Testis (tissue), 5 donors: ENCODE measurements at places on chromosomes 5 and 9. TPM values are rescaled to one million over a fixed set of nuclear protein-coding genes. Genes with fewer than 3 reads are reported as not detected.

GRCh38 chr9:76733096-76733495, 31.1 kb upstream of the PCA3 start:
- H3K4me1 ChIP-seq = no peaks in the 10 kb centered on the region
- no peak for DNase-seq
- no peak overlapping the region for H3K27ac ChIP-seq
- H3K36me3 ChIP-seq = no peaks in the 10 kb centered on the region
- H3K27me3 ChIP-seq = no peaks in the 10 kb centered on the region

- no peaks in the 10 kb centered on the region for H3K36me3 ChIP-seq
- no peak for DNase-seq
- no peaks in the 10 kb centered on the region for H3K4me1 ChIP-seq
- no peaks in the 10 kb centered on the region for H3K27me3 ChIP-seq
- no peak overlapping the region for H3K4me3 ChIP-seq
- no peak overlapping the region for H3K27ac ChIP-seq
Measured at GRCh38 chr5:8396756-8397155, 527.8 kb downstream of the MTRR start.

ADAMTSL1 gene
- 6.7 TPM for total RNA-seq

OBP2B gene
- total RNA-seq = 34.0 TPM

DNA sequence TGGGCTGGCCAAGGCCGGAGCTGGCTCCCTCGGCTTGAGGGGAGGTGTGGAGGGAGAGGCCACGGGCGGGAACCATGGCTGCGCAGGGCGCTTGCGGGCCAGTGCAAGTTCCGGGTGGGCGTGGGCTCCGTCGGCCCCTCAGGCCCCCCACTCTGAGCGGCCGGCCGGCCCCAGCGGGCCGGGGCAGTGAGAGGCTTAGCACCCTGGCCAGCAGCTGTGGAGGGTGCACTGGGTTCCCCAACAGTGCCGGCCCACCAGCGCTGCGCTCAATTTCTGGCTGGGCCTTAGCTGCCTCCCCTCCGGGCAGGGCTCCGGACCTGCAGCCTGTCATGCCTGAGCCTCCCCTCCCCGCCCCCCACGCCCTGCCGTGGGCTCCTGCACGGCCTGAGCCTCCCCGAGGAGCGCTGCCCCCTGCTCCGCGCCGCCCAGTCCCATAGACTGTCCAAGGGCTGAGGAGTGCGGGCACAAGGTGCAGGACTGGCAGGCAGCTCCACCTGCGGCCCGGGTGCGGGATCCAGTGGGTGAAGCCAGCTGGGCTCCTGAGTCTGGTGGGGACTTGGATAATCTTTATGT, 184.2 kb downstream of the ATPSCKMT start:
- H3K36me3 ChIP-seq = no peaks in the 10 kb centered on the region
- peak overlapping the region; percentile 12 for H3K4me3 ChIP-seq
- no peaks in the 10 kb centered on the region for H3K4me1 ChIP-seq

- H3K27me3 ChIP-seq = no peaks in the 10 kb centered on the region
- no peak overlapping the region for H3K27ac ChIP-seq
- H3K36me3 ChIP-seq = no peaks in the 10 kb centered on the region
- no peak overlapping the region for H3K4me3 ChIP-seq
Measured at GRCh38 chr5:170442391-170442790, 53.2 kb upstream of the KCNMB1 start.

- no peak overlapping the region for H3K27ac ChIP-seq
- no peaks in the 10 kb centered on the region for H3K27me3 ChIP-seq
- peaks cover 25% of the 10 kb centered on the region for H3K4me1 ChIP-seq
- DNase-seq = peak; percentile 42
- peak overlapping the region; percentile 51 for H3K4me3 ChIP-seq
Measured at GRCh38 chr5:139747583-139748504, 47.8 kb upstream of the PSD2 start.

DNA sequence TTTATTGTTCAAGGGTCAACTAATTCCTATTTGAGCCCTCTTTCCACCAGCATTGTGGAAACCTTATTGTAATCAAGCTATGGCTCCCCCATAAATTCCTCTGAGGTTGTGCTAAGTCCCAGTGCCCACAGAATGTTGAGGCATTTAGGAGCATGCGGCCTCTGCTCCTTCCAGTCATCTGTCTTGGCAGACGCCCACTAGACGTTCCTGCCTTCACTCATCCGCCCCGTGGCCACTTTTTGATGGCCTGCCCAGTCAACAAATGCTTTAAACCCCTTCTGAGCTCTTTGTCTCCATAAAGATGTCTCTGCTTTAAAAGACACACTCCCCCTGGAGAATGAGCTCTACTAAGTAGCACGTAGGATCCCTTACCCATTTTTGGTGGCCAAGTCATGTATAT, 104.7 kb downstream of the GAS1 start:
- H3K27ac ChIP-seq = no peak overlapping the region
- no peaks in the 10 kb centered on the region for H3K4me1 ChIP-seq
- H3K4me3 ChIP-seq = no peak overlapping the region
- no peaks in the 10 kb centered on the region for H3K27me3 ChIP-seq
- no peak for DNase-seq
